ENCODE measurements at places on chromosomes 13 and 19. TPM values are rescaled to one million over a fixed set of nuclear protein-coding genes. Genes with fewer than 3 reads are reported as not detected.

- no peaks in the 10 kb centered on the region for H3K4me1 ChIP-seq
- H3K36me3 ChIP-seq: no peaks in the 10 kb centered on the region
- H3K4me3 ChIP-seq: no peak overlapping the region
- DNase-seq: no peak
- no peaks in the 10 kb centered on the region for H3K27me3 ChIP-seq
- H3K27ac ChIP-seq: no peak overlapping the region
Measured at GRCh38 chr13:83536941-83537340, 345.3 kb downstream of the SLITRK1 start.

DNA sequence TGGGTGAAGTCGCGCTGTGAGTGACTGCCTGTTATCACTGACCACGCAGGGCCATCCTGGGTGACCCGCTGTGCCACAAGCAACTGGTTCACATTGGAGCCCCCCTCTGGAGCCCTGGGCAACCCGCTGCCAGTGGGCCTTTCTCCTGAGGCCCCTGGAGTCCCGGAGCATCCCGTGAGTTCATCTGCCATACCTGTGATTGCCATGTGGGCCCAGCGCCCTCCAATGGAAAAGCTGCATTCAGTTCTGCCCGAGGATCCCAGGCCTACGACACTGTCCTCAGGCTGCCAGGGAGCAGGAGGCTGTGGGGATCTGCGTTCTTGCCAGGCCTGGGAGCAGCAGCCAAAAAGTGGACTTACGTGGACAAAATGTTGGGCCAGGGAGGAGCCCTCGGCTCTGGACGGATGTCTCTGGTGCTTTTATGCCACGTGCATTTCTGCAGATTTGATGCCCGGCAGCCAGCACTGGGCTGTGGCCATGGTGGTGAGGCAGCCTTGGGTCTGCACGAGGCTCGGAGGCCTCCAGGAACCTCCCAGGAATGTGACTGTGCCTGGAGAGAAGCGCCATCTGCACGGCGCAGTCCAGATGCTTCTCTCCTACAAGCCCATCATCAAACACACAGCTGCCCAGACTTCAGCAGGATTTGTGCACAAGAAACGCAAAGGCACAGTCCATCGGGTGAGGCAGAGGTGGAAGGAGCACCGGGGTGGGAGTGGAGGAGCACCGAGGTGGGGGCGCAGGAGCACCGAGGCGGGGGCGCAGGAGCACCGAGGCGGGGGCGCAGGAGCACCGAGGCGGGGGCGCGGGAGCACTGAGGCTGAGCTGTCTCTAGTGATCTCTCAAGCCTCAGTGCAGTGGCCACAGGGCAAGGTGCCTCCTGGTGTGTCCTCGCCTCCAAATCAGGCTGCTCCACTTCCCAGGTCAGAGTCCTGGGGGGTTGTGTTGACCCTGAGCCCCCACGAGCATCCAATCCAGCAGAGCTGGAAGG, 44.0 kb downstream of the C13orf46 start:
- peaks cover 27% of the 10 kb centered on the region for H3K27me3 ChIP-seq
- no peak overlapping the region for H3K27ac ChIP-seq
- H3K4me3 ChIP-seq: peak overlapping the region; percentile 9
- no peaks in the 10 kb centered on the region for H3K4me1 ChIP-seq

- no peak overlapping the region for H3K4me3 ChIP-seq
- DNase-seq: no peak
- no peaks in the 10 kb centered on the region for H3K4me1 ChIP-seq
- peaks cover 11% of the 10 kb centered on the region for H3K36me3 ChIP-seq
- no peak overlapping the region for H3K27ac ChIP-seq
Measured at GRCh38 chr19:56973713-56974555, 133.4 kb upstream of the PEG3 start.

DNA sequence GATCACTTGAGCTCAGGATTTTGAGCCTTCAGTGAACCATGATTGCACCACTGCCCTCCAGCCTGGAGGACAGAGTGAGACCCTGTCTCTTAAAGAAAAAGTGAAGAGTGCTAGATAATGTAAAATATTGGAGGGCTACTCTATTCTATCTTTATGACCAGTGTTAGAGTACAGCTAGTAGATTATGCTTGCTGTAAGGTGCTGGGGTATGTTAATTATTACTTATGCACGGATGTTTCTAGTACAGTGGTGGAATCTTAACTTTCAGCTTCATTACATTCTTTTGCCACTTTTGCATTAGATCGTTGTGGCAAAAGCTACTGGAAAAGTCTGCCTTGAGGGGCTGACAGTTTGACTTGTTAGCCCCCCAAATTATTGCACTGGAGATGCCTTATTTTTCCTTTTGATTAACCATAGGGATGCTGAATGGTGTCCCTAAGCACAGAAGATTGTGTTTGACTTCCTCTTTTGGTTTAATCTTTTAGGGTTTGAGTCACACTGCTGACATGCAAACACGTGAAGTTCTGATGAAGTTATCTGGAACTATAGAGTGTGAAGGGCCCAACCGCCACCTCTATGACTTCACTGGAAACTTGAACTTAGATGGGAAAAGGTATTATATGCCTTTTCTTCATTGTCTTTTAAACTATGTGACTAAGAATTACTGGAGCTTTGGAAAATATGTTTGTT, 169.8 kb downstream of the ATP8A2 start:
- DNase-seq: no peak
- no peak overlapping the region for H3K27ac ChIP-seq
- no peak overlapping the region for H3K4me3 ChIP-seq
- peaks cover 13% of the 10 kb centered on the region for H3K27me3 ChIP-seq

DNA sequence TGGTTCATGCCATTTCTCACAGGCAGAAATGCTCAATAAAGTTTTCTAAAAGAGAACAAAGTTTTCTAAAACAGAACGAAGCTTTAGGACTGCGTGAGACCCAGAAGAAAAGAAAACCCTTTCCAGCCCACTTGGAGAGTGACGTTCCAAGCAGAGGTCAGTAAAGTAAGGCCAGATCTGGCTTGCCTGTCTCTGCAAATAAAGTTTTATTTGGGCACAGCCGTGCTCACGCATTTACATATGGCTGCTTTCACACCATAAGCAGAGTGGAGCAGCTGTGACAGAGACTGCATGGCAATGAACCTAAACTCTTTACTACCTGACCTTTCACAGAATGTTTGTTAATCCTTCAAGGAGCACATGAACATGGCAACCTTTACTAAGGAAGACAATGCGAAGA, 23.6 kb downstream of the IRS2 start:
- H3K27ac ChIP-seq: no peak overlapping the region
- peaks cover 8% of the 10 kb centered on the region for H3K4me1 ChIP-seq
- no peaks in the 10 kb centered on the region for H3K27me3 ChIP-seq
- no peaks in the 10 kb centered on the region for H3K36me3 ChIP-seq
- DNase-seq: no peak
- H3K4me3 ChIP-seq: no peak overlapping the region

- H3K4me1 ChIP-seq: no peaks in the 10 kb centered on the region
- H3K27me3 ChIP-seq: peaks cover 63% of the 10 kb centered on the region
- H3K36me3 ChIP-seq: no peaks in the 10 kb centered on the region
- no peak for DNase-seq
- no peak overlapping the region for H3K4me3 ChIP-seq
Measured at GRCh38 chr19:29569038-29569911, 36.8 kb upstream of the POP4 start.

DNA sequence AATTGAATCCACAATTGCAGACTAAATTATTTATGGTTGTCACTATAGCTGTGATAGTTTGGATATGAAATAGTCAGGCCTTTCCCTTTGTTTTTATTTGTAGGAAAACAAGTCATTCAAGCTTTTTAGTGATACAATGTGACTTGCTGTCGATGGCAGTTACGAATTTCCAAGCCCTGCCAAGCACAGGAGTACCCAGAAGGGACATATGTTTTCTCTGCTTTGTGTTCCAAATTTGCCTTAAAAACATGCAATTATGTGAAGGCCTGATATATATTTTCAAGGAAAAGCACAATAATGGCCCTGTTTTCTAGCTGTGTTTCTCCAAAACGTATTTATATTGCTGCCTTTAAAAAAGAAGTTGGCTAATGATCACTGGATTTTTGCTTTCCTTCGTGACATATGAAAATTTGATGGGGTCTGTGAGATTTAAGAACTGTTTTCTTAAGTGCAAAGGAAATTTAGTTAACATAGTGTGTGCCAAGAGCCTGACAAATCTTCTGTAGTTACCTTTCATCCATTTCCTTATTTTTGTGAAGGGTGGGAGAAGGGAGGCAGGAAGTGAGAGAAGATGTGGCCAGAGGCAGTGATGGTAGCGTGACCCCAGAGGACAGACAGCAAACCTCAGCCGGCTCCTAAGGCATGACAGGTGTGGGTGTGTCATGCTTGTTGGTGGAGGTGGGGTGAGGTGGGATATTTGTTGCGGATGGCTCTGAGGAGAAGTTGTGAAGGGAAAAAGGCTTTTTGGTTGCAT, 79.6 kb downstream of the TEX26 start:
- peaks cover 5% of the 10 kb centered on the region for H3K4me1 ChIP-seq
- no peak for DNase-seq
- H3K27me3 ChIP-seq: peaks cover 19% of the 10 kb centered on the region
- no peak overlapping the region for H3K27ac ChIP-seq

DNA sequence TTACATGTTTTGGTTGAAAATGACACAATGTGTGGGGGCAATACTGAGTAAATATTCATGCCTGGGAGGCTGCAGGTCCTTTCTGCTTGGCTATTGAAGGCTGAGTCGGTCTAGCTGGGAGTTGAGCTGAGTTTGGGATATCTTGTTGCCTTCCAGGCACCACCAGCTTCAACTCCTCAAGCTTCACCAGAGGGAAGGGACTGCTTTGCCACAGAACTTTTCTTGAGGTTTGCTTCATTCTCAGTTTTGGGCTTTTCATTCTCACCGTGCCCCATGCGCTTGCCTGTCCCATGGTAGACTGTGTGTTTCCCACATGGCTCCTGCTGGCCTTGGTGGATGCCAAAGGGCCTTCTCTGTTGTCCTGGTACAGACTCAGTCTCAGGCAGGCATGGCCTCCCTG, 198.2 kb upstream of the SOX1 start:
- H3K27me3 ChIP-seq: no peaks in the 10 kb centered on the region
- no peaks in the 10 kb centered on the region for H3K4me1 ChIP-seq
- no peak for DNase-seq
- no peaks in the 10 kb centered on the region for H3K36me3 ChIP-seq

DNA sequence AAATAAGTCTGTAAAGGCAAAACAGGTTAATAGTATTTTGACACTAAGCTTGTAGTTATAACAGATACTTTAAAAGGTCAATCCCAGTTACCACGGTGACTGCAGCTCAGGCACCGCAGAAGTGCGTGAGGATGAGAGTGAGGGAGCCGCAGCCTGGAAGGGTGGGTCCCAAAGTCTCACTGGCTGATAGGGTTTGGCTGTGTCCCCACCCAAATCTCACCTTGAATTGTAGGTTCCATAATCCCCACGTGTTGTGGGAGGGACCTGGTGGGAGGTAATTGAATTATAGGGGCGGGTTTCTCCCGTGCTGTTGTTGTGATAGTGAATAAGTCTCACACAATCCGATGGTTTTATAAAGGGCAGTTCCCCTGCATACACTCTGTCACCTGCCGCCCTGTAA, 40.0 kb upstream of the GAS6 start:
- H3K4me3 ChIP-seq: no peak overlapping the region
- H3K27ac ChIP-seq: no peak overlapping the region
- DNase-seq: no peak
- H3K36me3 ChIP-seq: no peaks in the 10 kb centered on the region

DNA sequence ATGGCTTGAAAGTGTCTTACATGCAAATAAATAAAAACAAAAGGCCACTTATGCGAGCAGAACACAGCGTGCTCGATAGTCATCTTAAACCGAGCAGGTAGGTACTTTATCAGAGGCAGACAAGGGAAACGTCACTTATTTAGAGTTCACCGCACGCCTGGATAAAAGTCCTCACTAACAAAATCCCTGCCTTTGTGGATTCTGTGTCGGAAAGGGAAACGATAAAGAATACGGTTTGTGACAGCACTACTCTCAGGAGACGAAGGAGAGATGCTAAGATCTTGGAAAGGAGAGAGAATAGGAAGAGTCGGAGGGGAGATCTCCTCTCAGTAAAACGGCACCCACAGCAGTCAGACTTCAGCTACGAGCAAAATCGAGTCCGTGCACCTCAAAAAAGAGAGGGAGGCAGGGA, 581 bp downstream of the RCBTB1 start:
- H3K27me3 ChIP-seq: no peaks in the 10 kb centered on the region
- H3K4me3 ChIP-seq: peak overlapping the region; percentile 92
- H3K27ac ChIP-seq: peak overlapping the region; percentile 90

DNA sequence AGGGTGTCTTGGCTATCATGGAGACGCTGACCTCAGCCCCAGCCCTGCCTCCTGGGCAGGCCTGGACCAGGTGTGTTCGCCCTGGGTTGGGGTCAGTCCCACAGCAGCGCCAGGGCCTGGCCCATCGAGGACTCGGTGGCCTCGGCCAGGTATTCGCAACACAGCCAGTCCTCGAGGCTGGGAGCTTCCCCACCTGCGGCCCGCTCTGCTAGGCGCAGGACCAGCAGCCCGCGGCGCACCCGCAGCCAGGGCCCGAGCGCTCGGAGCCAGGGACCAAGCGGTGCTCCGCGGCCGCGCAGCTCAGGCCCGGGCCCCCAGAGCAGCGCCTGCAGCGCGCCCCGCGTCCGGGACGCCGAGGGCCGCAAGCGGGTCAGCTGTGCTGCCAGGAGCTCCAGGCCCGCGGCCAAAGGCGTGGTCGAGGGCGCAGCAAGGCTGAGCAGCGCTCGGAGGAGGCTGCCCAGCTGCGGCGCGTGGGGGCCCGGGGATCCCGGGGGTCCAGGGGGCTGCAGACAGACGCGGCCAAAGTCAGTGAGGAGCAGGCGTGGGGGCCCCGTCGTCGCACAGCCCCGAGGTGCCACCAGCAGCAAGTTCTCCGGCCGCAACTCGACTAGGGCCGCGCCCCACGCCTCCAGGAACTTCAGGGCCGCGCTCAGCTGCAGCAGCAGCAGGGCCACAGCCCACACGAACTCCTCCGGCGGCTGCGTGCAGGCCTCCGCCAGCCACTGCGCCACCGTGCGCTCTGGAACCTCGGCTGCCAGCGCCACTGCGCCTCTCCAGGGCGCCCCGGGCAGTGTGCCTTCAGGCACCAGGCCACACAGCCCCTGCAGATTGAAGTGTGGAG, 6.2 kb downstream of the PEAK3 start:
- peak overlapping the region; percentile 24 for H3K27ac ChIP-seq
- DNase-seq: no peak
- peaks cover 17% of the 10 kb centered on the region for H3K36me3 ChIP-seq
- no peaks in the 10 kb centered on the region for H3K27me3 ChIP-seq
- H3K4me3 ChIP-seq: no peak overlapping the region
- peaks cover 44% of the 10 kb centered on the region for H3K4me1 ChIP-seq

IRS2 gene
- 2.7 TPM for polyA plus RNA-seq

ZIC2 gene
- polyA plus RNA-seq: not detected

PPP2R1A gene
- polyA plus RNA-seq: 218 TPM

GIPC3 gene
- not detected for polyA plus RNA-seq

All from naive B cell (primary cell).